LHCN-M2 (cell line): ENCODE measurements at places on chromosomes 4 and X. TPM values are rescaled to one million over a fixed set of nuclear protein-coding genes. Genes with fewer than 3 reads are reported as not detected.

Gene ZRSR2
- 2.6 and 3.8 TPM in 2 replicates for total RNA-seq

DNA sequence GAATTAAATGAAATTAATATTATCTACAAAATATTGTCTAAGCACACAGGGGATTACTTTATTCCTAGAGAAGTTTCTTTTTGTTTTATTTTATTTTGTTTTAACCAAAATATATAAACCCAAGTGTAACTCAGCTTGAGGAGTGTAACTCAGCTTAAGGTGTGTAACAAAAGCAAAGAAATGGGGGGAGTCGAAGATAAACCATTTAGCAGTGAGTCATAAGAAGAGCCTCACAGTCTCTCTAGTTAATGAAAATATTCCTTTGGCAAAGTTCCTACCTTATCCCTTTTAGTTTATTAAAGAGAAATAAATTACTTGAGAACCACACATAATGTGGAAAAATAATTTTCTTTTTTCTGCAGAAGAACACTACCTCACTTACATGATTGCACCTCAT, 261.8 kb downstream of the KCTD8 start:
- DNase-seq: no peak

GRCh38 chr4:19776929-19777328, 474.8 kb upstream of the SLIT2 start:
- DNase-seq: peak; percentile 19

GRCh38 chr4:158588777-158589176, 67.1 kb downstream of the RXFP1 start:
- no peak for DNase-seq
